ENCODE measurements at places on chromosomes 13 and 19.
A peak's percentile ranks its signal among the peaks of the same experiment; 100 is the strongest.

DNA sequence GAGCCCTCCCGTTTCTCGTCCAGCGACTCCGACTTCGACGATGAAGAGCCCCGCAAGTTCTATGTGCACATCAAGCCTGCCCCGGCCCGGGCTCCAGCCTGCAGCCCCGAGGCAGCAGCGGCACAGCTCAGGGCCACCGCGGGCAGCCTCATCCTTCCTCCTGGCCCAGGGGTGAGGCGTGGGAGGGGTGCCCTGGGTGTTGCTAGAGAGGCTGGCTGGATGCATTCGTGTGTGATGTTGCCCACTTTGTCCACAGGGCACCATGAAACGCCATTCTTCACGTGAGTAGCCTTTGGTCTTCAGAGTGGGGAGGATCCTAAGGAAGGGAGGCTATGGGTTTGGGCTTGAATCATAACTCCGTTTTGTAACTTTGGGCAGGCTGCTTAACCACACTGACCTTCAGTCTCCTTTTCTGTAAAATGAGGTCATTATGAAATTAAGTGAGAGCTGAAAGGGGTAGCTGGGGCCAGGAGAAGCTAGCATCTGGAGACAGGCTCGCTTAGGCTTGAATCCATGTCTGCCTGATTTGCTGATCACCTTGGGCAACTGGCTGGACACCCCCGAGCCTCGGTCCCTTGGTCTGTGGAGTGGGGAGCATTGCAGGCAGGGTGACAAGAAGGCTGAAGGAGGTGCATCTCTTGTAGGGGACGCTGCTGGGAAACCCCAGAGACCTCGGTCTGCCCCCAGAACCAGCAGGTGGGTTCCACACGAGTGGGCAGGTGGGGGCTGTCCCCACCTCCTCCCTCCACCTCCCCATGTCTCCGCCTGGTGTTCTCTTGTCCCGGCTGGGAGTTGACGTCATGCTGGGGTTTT is 18.7 kb upstream of the B3GNT3 start:
- H3K36me3 ChIP-seq: peaks cover 35% of the 10 kb centered on the region
- no peaks in the 10 kb centered on the region for H3K27me3 ChIP-seq
- no peak overlapping the region for H3K4me3 ChIP-seq
- no peak for DNase-seq
- H3K27ac ChIP-seq: peak overlapping the region; percentile 42

GRCh38 chr13:77009011-77009410 is 17.1 kb downstream of the CLN5 start:
- peak overlapping the region; percentile 45 for H3K27ac ChIP-seq
- H3K4me1 ChIP-seq: peaks cover 16% of the 10 kb centered on the region
- no peaks in the 10 kb centered on the region for H3K27me3 ChIP-seq
- peaks cover 86% of the 10 kb centered on the region for H3K36me3 ChIP-seq

DNA sequence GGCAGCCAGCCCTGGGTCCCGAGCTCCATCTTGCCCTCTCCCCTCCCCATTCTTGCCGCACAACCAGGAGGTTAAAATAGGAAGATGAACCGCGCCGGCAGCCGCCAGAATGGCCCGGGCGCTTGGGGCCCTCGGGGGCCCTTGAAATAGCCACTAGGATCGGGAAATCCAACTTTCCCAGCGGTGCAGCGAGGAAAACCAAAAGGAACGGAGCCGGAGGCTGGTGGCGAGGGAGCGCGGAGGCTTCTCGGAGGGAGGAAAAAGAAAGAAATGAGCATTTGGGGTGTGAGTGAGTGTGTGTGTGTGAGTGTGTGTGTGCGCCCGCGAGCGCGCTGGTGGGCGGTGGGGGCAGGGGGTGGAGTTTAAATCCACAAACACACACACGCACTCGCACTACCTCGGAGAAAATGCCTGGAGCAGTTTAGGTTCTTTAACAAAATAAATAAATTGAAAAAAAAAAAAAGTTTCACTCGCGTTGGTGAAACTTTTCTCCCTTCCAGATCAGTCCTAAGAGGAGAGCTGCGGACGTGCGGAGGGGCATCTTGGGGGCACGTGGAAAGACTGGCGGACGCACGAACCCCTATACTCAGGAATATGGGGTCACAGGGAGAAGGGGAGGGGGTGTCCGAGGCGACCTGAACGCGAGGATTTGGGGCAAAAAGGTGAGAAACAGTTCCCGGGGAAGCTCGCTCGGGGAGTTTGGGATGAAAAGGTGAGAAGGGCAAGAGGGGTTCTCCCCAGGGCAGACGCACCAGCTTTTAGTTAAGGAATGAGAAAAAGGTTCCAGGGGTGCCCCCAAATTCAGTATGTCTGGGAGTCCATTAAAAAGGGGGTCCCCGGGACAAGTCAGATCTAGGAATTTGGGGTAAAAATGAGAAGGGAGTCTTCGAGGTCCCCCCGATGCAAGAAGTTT is 1.3 kb downstream of the RFX2 start:
- H3K4me3 ChIP-seq: peak overlapping the region; percentile 57
- H3K27me3 ChIP-seq: peaks cover 3% of the 10 kb centered on the region
- no peaks in the 10 kb centered on the region for H3K36me3 ChIP-seq
- H3K4me1 ChIP-seq: peaks cover 14% of the 10 kb centered on the region
- DNase-seq: peak; percentile 37

DNA sequence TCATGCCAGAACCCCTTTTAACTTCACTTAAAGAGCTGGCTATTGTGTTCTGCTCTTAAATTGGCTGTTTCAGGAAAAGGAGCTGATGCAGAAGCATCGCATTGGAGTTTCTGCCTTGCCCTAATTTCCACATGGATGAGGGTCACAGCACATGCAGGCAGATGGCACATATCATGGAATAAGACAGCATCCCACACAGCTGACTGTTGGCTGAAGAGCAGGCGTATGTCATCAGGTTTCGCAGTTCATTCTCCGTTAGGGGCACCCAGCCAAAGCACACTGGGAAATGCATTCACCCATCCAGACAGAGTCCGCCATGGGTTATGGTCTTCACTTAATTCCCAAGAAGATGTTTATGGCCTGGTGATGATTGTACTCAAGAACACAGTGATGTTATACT is 572.5 kb downstream of the LIG4 start:
- H3K27me3 ChIP-seq: no peaks in the 10 kb centered on the region
- H3K36me3 ChIP-seq: no peaks in the 10 kb centered on the region
- no peak overlapping the region for H3K27ac ChIP-seq
- DNase-seq: no peak
- H3K4me3 ChIP-seq: no peak overlapping the region

DNA sequence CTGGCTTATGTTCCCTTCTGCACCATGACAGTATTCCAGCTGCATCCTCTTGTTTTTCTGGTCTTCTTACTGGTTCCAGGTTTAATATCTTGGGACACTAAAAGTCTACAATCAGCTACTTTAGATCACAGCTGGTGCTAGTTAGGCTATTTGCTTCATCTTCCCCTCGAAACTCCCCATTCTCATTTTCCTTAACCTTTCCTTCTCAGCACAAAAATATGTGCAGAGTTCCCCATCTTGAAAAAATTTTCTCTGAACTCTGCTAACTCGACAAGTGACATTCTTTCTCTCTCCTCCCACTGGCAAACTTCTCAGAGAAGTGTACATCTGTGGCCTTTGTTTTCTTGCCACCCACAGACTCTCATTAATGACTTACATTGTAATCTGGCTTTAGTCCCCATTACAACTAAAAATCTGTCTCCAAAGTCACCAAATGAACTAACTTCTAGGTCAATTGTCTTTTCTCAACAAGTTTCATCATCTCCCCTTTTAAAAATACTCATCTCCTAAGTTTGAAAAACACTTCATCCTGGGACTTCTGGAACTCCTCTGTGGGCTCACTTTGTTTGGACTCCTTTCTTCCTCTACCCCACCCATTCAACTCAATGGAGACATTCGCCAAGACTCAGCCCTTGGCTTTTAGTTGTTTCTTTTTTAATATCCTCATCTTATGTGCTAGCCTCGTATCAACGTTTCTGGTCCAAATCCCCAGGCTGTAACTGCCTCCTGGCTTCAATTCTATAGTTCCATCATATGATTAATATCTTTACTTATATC is 7.1 kb upstream of the KL start:
- H3K4me1 ChIP-seq: no peaks in the 10 kb centered on the region
- no peak overlapping the region for H3K4me3 ChIP-seq
- H3K27ac ChIP-seq: no peak overlapping the region

- no peak overlapping the region for H3K4me3 ChIP-seq
- no peak for DNase-seq
- H3K27ac ChIP-seq: no peak overlapping the region
- no peaks in the 10 kb centered on the region for H3K27me3 ChIP-seq
- H3K36me3 ChIP-seq: no peaks in the 10 kb centered on the region
These were observed 554.0 kb upstream of the SPRY2 start for GRCh38 chr13:80894917-80895316.

GRCh38 chr19:7710616-7711015 is 8.7 kb upstream of the FCER2 start:
- no peaks in the 10 kb centered on the region for H3K27me3 ChIP-seq
- H3K27ac ChIP-seq: no peak overlapping the region
- no peak overlapping the region for H3K4me3 ChIP-seq
- H3K4me1 ChIP-seq: peaks cover 23% of the 10 kb centered on the region

GRCh38 chr13:30338331-30338851 is 31.0 kb upstream of the KATNAL1 start:
- no peak overlapping the region for H3K4me3 ChIP-seq
- no peak for DNase-seq
- H3K27ac ChIP-seq: no peak overlapping the region
- H3K4me1 ChIP-seq: no peaks in the 10 kb centered on the region
- no peaks in the 10 kb centered on the region for H3K27me3 ChIP-seq

DNA sequence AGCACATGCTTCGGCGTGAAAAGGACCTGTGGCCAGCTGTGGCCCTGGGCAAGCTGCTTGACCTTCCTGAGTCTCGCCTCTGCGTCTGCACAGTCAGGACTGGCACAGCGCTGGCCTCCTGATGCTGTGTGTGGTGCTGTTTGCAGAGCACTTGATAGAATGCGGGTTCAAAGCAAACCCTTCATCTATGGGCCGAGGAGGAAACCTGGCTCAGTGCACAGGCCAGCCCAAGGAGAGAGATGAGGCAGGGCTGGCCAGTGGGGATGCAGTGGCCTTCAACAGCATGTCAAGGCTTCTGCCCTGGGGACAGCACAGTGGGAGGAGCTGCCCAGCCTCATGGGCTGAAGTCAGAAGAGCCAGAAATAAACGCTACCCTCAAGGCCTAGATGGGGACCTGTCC is 21.3 kb upstream of the VSTM2B start:
- no peak for DNase-seq
- no peaks in the 10 kb centered on the region for H3K36me3 ChIP-seq
- H3K27me3 ChIP-seq: no peaks in the 10 kb centered on the region
- H3K27ac ChIP-seq: no peak overlapping the region
- H3K4me1 ChIP-seq: no peaks in the 10 kb centered on the region

GRCh38 chr13:97076898-97077297 is 82.6 kb upstream of the OXGR1 start:
- H3K27me3 ChIP-seq: no peaks in the 10 kb centered on the region
- no peak for DNase-seq
- H3K4me1 ChIP-seq: no peaks in the 10 kb centered on the region
- H3K27ac ChIP-seq: no peak overlapping the region
- H3K36me3 ChIP-seq: no peaks in the 10 kb centered on the region

GRCh38 chr19:54573330-54573872 is at the start of gene LILRA2:
TSS of gene LILRA2 (plus strand) at chr19:54573790. CDS start at chr19:54573879, 89 bp downstream.
- H3K4me1 ChIP-seq: no peaks in the 10 kb centered on the region
- no peaks in the 10 kb centered on the region for H3K36me3 ChIP-seq
- H3K4me3 ChIP-seq: no peak within 1 kb of the TSS
- no peak within 1 kb of the TSS for H3K27ac ChIP-seq
- no peak for DNase-seq

DNA sequence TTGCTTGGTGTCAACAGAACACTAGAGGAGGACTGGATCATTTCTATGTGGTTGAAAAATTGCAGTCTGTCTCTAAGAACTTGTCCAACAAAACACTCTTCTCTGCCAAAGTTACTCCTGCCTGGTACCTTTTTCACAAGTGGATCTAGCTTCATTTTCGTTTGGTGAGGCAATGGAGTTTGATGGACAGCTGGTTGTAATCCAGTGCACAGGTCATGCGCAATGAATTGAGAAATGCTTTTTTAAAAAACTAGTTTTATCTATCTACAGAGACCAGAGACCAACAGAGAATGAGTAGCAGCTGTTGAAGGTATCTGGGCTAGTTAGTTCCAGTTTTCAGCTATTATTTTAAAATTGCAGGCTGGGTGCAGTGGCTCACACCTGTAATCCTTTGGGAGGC is 12.0 kb upstream of the KBTBD6 start:
- DNase-seq: no peak
- no peak overlapping the region for H3K4me3 ChIP-seq
- H3K27me3 ChIP-seq: no peaks in the 10 kb centered on the region
- peaks cover 3% of the 10 kb centered on the region for H3K36me3 ChIP-seq

DNA sequence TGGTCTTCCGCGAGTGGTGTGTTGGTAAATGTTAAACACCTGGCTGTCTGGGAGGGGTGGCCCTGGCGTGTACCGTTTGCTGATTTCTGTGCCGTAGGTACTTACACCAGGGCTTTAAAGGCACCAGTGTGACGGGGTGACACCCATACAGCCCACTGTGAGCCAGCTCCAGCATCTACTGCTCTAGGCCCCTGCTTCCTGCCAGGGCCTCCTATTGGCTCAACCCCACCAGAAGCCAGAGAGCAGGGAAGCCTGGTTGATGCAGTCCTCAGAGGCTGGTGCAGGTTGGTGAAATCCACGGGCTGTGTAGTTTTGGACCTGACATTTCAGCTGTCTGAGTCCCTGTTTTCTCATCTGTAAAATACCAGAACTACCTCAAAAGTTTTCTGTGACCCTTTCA is 30.4 kb downstream of the ARHGEF7 start:
- DNase-seq: no peak
- H3K4me1 ChIP-seq: no peaks in the 10 kb centered on the region
- peaks cover 17% of the 10 kb centered on the region for H3K27me3 ChIP-seq
- no peak overlapping the region for H3K27ac ChIP-seq
- H3K36me3 ChIP-seq: no peaks in the 10 kb centered on the region

DNA sequence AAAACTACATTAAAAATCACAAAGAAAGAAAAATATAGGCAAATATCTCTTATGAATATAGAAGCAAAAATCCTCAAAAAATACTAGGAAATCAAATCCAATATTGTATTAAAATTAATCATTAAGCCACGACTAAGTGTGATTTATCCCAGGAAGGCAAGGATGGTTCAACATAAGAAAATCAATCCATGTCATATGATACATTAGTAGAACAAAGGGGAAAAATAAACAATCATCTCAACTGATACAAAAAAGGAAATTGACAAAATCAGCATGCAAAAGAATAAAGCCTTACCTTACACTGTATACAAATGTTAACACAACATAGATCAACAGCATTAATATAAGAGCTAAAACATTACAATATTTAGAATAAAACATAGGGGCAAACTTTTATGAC is 933.3 kb downstream of the PCDH9 start:
- no peak for DNase-seq
- no peaks in the 10 kb centered on the region for H3K4me1 ChIP-seq
- H3K27ac ChIP-seq: no peak overlapping the region
- no peaks in the 10 kb centered on the region for H3K36me3 ChIP-seq
- H3K4me3 ChIP-seq: no peak overlapping the region
- H3K27me3 ChIP-seq: no peaks in the 10 kb centered on the region

- peaks cover 2% of the 10 kb centered on the region for H3K27me3 ChIP-seq
- no peak for DNase-seq
- no peaks in the 10 kb centered on the region for H3K4me1 ChIP-seq
- no peak overlapping the region for H3K27ac ChIP-seq
These were observed 37.7 kb downstream of the RAP2A start for GRCh38 chr13:97471711-97472110.

GRCh38 chr19:34184880-34185491 is 12.7 kb downstream of the LSM14A start:
- peaks cover 10% of the 10 kb centered on the region for H3K36me3 ChIP-seq
- H3K4me3 ChIP-seq: peak overlapping the region; percentile 55
- peaks cover 80% of the 10 kb centered on the region for H3K4me1 ChIP-seq
- H3K27me3 ChIP-seq: no peaks in the 10 kb centered on the region
- DNase-seq: no peak

All from CD4-positive, CD25-positive, alpha-beta regulatory T cell (primary cell).